Nucleus accumbens (tissue), 56 donors: ENCODE measurements at places on chromosomes 6 and 20.

- no peak for DNase-seq
These were observed 1.7 kb upstream of the GMPR start for GRCh38 chr6:16236631-16237199.

- DNase-seq: no peak
These were observed 1.5 kb upstream of the EFHC1 start for GRCh38 chr6:52418606-52419005.

- DNase-seq: no peak
These were observed 46.2 kb downstream of the EDN1 start for GRCh38 chr6:12336121-12336971.

DNA sequence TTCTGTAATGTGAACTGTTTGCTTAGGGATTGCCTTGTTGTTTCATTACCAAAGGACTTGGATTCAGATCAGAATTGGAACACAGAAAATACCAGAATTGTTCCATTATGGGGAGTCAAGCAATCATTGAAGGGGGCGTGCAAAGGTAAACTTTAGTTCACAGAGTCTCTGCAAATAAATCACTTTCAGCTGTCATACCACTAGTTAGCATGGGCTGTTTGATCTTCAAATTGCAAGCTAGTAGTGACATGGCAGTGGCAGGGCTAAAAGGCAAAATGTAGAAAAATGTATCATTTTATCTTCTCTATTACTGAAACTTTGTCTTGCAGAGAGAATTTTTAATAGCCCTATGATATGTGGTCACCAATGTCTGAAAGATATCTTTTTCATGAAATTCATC is 483.2 kb upstream of the NRSN1 start:
- DNase-seq: no peak

GRCh38 chr20:62305149-62305764 is 2.5 kb downstream of the ADRM1 start:
- DNase-seq: no peak

GRCh38 chr6:33957892-33958525 is 154.2 kb upstream of the MLN start:
- DNase-seq: no peak

GRCh38 chr6:21423106-21423854 is 170.3 kb upstream of the SOX4 start:
- DNase-seq: no peak

GRCh38 chr20:52340036-52340634 is 148.6 kb upstream of the ZFP64 start:
- DNase-seq: no peak

DNA sequence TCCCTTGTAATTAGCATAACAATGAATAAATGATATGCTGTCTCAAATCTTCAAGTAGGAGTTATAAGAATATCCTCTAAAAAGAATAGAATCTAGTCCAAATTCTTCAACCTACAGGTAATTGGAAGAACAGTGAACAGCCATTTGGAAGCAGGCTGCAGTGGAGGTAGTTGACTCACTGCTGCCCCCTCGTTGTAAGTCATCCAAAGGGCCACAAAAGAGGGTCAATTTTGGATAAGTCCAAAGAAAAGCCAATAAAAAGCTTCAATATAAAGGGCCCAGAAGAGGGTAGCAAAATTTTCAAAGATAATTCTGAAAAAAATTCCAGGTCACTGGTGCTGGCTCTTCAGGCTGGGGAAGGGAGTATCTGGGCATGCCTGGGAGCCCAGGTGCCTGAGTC is 60.8 kb upstream of the SSTR4 start:
- no peak for DNase-seq

DNA sequence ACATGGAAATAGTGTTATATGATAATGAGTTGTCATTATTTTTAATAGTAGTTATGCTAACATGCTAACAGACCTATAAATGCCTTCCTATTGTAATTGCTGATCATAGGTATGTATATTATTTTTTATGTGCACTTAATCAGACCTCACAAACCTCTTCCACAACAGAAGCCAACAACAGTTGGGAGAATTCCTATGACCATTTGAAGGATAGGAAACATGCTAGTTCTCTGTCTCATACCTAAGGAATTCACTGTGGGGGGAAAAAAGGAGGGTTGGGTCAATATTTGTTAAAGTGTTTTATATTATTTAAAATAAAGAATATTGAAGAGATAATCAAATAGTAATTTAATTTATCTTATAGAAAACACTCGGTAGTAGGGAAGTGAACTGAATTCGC is 990.9 kb downstream of the EPHA7 start:
- DNase-seq: no peak

GRCh38 chr6:26554697-26555504 is 16.7 kb downstream of the HMGN4 start:
- DNase-seq: no peak

- DNase-seq: no peak
These were observed 9.1 kb downstream of the MAPK13 start for GRCh38 chr6:36139431-36139830.

DNA sequence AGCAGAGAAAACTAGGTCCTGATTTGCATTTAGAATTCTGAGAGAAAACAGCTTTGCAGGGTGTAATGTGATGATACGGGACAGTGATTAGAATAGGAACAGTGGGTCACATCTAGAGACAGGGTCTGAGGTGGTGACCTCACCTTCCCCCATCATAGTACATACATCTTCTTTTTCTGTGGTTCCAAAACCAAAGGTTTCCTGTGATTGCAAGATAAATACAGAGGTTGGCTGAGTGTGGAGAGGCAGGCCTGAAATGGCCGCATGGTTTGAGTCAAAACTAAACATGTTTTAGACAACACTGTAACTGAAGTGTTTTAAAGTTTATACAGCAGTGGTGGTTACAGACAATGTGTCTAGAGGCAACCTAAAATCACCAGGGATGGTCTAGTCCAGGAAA is 10.4 kb upstream of the NT5DC1 start:
- no peak for DNase-seq

GRCh38 chr6:152160346-152160745 is 352.9 kb downstream of the ESR1 start:
- DNase-seq: no peak
